CMK (cell line): ENCODE measurements at places on chromosomes 7 and 10.

- no peak for DNase-seq
Measured at GRCh38 chr10:44974628-44975430, 3.8 kb downstream of the DEPP1 start.

- DNase-seq: no peak
Measured at GRCh38 chr7:99779949-99780348, 4.0 kb downstream of the CYP3A4 start.

DNA sequence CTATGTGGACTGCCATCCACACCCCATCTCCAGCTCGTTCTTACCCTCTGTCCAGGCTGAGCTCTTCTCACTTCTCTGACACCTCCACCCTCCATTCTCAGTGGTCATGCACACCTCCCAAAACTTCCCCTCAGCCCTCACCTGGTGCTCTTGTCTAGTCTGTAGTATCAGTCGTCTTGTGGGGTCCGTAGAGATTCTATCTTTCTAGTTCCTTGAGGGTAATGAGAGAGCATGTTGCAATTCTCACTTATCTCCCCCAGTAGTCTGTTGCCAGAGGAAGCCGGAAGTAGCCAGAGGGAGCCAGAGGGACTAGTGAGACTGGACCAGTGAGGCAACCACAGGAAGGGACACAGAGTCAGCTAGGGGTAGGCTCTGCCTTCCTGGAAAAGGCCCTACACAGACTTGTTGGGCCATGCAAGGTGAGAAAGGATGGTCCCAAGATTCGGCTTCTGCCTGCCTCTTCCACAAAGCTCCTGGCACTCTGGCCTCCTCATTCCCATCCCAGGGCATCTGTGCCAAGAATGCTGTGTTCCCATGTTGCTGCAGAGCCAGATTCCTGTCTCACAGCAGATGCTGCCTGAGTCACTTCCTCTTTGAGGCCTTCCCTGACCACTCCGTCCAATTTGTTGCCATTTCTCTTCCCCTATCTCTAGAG lies 50.6 kb upstream of the DUSP5 start:
- peak; percentile 54 for DNase-seq

DNA sequence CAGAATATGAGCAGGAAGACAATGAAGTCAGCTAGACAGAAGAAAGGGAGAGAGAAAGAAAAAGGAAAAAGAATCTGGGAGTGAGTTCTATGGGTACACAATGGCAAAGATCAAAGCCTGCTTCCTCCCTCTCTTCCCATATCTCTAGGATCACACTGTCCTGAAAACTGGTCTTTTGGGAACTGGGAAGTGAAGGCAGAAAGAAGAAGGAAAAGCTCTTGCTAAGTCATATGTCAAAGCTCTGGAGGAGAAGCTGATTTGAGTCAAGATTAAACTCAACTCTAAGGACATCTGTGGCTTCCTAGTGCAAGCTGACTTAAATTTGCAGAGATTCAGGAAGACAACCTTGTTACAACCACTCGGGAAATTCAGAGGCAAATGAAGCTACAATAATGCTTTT lies 147.5 kb downstream of the DOCK4 start:
- DNase-seq: no peak

GRCh38 chr7:78770422-78771410 lies 682.8 kb downstream of the MAGI2 start:
- DNase-seq: no peak

- no peak for DNase-seq
Measured at GRCh38 chr7:21028186-21028585, 241.5 kb upstream of the SP8 start.

DNA sequence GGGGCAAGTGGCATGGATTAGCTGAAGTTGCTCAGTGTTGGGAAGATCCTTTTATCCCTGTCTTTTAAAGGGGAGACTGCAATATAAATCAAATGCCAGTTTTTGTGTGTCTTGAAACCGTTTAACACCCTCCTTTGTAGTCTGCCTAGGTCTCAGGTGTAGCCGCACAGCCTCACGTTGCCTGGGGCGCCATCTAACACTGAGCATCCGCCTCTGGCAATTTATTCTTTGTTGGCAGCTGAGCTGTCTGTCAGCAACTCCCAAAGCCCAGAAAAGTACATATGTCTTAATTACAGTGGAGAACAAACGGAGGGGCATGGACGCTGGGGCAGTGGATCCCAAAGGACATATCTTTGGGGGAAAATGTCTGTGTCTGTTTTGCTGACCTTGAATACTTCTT lies 254.7 kb downstream of the STK31 start:
- no peak for DNase-seq

DNA sequence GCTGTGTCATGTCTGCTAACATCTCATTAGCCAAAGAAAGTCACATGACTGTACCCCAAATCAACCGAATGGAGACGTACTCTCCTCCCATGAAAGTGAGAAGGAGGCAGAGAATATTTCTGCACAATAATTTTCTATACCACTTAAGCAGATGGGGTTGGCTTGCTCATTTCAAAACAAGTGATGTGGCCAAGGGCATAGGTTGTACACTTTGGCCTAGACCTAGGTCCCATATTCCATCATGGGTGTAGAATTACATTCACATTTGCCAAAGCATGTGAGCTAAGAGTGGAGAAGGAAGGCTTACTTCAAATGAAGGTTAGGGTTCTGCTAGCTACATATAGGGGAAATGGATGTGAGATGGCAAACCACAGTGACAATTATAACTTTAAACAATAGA lies 83.0 kb downstream of the ZNF365 start:
- DNase-seq: no peak

GRCh38 chr7:125197731-125198393 lies 268.2 kb upstream of the POT1 start:
- no peak for DNase-seq

- DNase-seq: no peak
Measured at GRCh38 chr10:11208908-11209829, 191.5 kb downstream of the CELF2 start.

- no peak for DNase-seq
Measured at GRCh38 chr7:80584778-80585177, 53.7 kb upstream of the CD36 start.

- DNase-seq: no peak
Measured at GRCh38 chr10:33880291-33880690, 545.8 kb upstream of the NRP1 start.

DNA sequence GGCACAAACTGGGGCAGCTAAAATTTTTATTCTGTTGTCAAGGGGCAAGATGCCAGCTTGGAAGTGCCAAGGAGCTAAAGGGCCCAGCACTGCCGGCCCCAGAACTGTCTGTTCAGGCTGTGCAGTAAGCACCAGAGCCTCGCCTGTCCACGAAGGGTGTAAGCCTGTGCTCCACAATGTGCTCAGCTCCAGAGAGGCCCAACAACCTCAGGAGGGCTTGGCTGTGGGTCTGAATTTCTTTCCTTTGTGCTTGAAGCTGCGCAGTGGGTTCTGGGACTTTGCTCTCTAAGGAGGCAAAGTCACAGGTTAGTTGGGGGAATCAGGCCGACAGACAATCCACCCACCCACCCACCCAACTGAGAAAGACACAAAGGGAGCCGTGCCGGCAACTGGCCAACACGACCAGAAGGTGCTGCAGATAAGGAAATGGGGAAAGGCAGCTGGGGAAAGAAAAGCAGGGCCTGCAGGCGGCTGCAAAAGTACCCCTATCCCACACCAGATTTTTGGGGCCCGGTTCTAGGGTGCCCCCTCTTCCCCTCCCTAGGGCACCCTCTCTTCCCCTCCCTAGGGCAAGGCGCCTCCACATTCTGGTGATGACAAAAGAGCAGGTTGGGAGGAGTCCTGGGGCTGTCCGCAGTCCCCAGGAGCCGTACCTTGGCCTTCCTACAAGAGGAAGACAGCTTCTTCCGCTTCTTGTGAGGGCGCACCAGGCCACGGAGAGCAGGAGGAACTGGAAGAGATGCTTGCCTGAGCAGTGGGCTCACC lies 7.7 kb downstream of the DDX56 start:
- DNase-seq: no peak

- DNase-seq: no peak
Measured at GRCh38 chr7:92835261-92835850, 1.0 kb downstream of the CDK6 start.

- no peak for DNase-seq
Measured at GRCh38 chr10:1094112-1095057, 38.2 kb downstream of the WDR37 start.

DNA sequence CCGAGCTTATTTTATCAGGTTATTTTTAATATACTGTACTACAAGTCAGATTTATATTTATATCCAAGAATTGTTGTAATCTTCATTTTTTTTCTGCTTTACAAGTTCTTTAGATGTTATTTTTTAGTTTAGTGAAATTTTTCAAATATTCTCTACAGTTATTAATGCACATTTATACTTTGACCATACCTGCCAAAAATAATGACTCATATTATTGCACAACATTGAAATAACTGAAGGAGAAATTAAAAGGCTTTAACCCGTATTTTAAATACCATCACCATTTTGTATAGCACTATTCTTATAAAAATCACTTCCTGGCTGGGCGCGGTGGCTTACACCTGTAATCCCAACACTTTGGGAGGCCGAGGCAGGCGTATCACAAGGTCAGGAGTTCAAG lies 278.5 kb downstream of the BICC1 start:
- no peak for DNase-seq

GRCh38 chr10:105952153-105952552 lies 1212.4 kb downstream of the SORCS1 start:
- no peak for DNase-seq

DNA sequence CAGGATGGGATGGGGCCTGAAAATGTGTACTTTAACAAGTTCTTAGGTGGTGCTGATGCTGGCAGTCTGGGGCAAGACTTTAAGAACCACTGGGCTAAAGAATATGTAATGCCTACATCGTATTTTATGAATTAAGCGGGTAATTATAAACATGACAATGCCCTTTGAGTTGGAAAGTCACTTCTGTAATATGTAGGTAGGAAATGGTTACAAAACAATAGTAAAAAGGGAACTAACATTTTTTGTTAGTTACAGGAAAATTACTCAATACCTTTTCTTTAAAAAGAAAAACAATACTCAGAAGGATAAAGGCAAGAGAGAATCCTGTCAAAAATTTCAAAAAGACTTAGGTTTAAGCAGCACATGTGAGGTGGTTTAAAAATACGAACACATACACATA lies 48.3 kb upstream of the STEAP4 start:
- DNase-seq: no peak

- DNase-seq: no peak
Measured at GRCh38 chr7:99102809-99103690, 40.9 kb downstream of the SMURF1 start.

DNA sequence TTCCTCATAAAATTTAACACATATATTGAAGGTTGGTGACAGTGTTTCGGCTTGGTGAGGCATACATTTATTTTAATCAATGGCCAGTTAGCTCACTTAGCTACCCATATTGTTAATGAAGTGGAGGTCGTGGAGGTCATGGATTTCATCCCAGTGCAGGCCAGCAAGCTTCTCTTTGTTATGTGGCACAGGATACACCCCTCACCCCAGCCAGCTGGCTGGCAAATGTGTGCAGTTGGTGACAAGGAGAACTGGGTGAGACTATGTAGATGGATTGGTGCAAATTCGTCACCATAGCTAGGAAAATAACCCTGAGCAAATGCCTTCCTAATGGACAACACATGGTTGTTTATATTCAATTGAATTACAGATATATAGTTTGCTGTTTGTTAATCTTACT lies 50.5 kb upstream of the FOXP2 start:
- DNase-seq: no peak

- DNase-seq: no peak
Measured at GRCh38 chr10:34492081-34492480, 323.0 kb downstream of the PARD3 start.

- DNase-seq: no peak
Measured at GRCh38 chr10:93697207-93697606, 5.2 kb downstream of the FRA10AC1 start.

- no peak for DNase-seq
Measured at GRCh38 chr10:70498970-70499835, 20.6 kb downstream of the PALD1 start.

DNA sequence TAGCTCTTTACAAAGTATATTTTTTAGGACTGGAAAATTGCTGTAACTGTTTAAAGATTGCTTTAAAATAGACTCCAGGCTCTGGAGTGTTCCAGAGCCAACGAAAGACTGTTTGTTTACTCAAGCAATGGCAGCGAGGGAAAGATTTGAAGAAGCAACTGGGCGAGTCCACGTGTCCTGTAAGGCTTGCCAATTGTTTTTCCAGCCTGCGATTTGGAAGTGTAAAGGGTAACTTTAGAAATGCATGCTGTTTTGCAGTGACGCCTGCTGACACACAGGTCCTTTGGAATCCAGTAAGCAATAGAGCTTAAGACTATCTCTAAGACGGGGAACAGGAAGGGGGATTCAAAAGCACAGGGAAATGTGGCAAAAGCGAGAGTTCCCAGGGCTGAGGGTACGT lies 55.8 kb downstream of the TACC2 start:
- DNase-seq: no peak

GRCh38 chr10:88990384-88991160 lies at the start of gene FAS:
TSS of gene FAS (plus strand) at chr10:88990798. CDS start at chr10:88990877, 79 bp downstream.
- no peak for DNase-seq

DNA sequence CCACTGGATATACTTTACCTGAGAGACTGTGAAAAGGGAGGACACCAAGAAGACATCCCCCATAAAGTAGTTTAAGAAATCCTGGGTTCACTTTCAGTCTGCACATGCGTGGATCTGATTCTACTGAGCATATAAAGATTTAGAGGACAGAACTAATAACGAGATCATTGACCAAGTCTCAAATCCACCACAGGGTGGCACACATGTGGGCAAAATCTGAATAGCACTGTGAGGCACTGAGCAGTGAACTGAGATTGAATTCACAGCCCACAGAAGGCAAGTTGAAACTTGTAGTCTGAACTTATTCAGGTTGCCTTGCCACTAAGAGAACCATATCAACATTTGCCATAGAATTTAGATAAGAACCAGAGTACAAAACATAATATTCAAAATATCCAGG lies 818.6 kb downstream of the GRID1 start:
- DNase-seq: no peak

DNA sequence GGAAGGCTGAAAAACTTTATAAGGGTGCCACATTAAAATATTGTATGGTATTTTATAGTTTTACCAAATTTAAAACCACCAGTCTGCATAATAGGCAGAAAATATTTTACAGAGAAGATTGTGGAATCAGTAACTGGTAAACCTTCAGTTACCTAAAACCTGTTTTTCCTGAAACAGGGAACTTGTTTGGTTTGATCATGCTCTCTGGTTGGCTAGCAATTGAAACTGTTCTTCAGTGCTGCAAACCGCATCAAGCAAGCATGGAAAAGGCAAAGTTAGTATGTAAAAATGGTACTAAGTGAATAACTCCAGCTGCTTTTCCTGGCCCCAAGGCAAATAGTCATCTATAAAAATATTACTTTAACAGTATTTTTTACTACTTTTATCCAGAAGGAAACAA lies 316.9 kb upstream of the LRRN3 start:
- DNase-seq: no peak
